ENCODE measurements at places on chromosomes 2 and 18.

GRCh38 chr2:196208915-196209314, 37.5 kb upstream of the STK17B start:
- no peak for DNase-seq

DNA sequence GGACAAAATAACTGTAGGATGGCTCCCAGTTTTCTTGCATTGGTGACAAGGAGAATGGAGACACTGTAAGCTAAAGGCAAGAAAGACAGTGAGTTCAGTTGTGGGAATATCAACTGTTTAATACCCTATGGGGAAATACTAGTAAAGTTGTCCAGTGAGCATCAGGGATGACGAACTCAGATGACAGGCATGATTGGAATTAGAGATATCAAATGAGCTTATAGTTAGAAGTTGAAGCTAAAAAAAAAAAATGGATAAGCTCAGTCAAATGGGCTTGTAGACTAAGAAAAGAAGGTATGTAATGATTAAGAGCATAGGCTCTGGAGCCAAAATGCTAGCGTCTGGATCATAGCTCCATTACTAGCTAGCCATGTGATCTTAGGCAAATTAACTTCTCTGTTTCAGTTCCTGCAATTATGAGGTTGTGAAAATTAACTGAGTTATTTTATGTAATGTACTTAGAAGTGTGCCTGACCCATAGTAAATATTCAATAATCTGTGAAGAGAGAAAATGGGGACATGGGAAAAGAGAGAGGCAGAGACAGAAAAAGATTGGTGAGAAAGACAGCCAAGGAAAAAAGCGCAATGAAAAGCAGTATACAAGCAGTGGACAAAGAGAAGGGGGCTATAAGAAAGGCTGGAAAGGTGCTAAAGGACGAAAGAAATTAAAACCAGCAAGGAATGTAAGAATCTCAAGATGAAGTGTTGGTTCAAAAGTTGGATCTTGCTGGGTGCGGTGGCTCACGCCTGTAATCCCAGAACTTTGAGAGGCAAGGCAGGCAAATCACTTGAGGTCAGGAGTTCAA, 95.7 kb upstream of the SLC39A10 start:
- DNase-seq = peak; percentile 42

- no peak for DNase-seq
These were observed 38.4 kb downstream of the LYPD6B start for GRCh38 chr2:149076863-149077412.

GRCh38 chr2:109185338-109185737, 56.3 kb downstream of the SH3RF3 start:
- no peak for DNase-seq

DNA sequence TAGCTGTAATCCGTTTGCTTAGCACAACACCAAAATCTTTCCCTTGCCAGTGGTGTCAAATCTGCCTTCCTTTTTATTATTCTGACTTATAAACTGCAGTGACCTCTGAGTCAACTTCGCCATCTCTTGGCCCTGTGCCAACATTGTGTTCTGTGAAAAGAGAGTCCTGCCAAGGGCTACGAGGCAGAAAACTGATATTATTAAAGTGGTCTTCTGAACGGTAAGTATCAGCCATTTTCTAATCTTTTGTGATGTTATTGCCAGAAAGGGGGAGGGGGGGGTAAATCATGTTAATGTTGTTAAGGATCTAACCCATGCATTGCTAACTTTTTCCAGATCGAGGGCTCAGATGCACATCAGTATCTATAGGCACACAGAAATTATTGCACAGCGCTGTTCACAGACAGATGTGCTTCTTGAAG, 121.5 kb upstream of the LTBP1 start:
- peak; percentile 47 for DNase-seq

DNA sequence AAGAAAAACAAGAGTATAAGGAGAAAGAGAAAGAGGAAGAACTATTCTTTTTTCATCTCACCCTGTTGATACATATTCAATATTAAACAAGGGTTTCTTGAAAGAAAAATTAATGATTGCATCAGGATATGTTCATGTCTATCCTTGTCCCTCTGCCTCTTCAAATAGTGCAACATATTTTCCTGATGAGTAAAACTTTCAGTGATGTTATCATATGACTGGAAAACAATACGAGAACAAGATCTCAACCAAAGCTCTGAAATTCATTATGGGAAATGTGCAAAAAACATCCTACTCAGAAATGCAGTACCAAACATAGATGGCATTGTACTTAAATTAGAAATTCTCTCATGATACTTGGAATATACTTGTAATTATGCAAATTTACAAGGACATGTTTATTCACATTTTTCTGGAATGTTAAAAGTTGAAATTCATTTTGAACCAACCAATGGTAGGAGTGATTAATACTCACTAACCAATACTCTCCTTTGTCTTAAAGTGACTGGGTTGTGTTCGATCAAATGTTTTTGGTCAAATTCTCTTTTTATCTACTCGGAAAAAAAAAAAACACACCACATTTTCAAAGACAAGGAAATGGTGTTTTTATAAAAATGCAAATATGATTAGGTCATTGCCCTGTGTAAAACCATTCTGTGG, 148.9 kb upstream of the GULP1 start:
- no peak for DNase-seq

- DNase-seq = no peak
These were observed 60.9 kb upstream of the MMADHC start for GRCh38 chr2:149648282-149649030.

GRCh38 chr18:59752666-59753065, 55.4 kb upstream of the CCBE1 start:
- DNase-seq = no peak

DNA sequence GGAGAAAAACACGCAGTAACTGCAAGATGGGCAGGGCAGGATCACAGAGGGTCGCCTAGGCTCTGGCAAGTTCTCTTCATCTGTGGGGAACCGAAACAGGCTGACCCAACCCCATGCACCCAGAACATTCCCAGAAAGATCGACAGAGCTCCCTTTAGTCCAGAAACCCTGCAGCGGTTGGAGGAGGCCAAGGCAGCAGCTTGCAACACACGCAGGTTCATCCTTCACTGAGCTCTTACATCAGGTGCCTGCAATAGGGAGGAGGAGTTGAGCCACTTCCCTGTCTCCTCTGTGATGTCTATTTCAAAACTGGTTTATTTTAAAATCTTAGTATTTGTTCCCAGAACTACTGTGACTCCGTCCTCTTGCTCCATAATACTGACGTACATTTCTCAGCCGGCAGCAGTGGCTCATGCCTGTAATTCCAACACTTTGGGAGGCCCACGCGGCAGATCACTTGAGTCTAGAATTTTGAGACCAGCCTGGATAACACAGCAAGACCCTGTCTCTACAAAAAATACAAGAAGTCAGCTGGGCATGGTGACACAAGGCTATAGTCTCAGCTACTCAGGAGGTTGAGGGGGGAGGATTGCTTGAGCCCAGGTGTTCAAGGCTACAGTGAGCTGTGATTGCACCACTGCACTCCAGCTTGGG, 11.5 kb upstream of the SLC11A1 start:
- no peak for DNase-seq

- DNase-seq = peak; percentile 78
These were observed at the start of gene TGIF1 for GRCh38 chr18:3450012-3450798. Gene TGIF1, plus strand, starts transcription at chr18:3450172. Its CDS starts 318 bp downstream, at chr18:3450490.

GRCh38 chr2:30254685-30255001, 23.3 kb downstream of the LBH start:
- DNase-seq = no peak

DNA sequence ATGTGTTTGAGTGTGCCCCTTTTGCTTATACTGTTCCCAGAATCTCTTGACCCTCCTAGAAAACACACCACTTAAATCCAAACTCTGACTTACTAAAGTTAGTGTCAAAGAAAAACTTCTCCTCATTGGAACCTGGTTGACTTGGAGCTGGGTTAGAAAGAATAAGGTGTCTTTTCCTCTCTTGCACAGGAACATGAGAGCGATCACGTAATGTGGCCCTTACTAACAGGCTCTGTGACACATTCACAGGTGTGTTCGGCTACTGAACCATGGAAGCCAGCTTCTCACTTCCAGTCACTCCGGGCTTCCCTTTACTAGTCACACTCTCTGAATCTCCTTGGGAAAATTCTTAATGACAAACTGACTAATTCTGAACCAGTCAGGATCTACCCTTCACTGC, 5.4 kb upstream of the POU3F3 start:
- no peak for DNase-seq

Data from hematopoietic multipotent progenitor cell treated with erythropoietin and hydrocortisone succinate and interleukin-3 and kit ligand, for 8 days (in vitro differentiated cells).